ENCODE measurements at places on chromosomes 1 and 21.

- no peak for DNase-seq
These were observed 31.6 kb upstream of the CACNA1E start for GRCh38 chr1:181451661-181452230.

- no peak for DNase-seq
These were observed 34.6 kb upstream of the RRP15 start for GRCh38 chr1:218250492-218250891.

DNA sequence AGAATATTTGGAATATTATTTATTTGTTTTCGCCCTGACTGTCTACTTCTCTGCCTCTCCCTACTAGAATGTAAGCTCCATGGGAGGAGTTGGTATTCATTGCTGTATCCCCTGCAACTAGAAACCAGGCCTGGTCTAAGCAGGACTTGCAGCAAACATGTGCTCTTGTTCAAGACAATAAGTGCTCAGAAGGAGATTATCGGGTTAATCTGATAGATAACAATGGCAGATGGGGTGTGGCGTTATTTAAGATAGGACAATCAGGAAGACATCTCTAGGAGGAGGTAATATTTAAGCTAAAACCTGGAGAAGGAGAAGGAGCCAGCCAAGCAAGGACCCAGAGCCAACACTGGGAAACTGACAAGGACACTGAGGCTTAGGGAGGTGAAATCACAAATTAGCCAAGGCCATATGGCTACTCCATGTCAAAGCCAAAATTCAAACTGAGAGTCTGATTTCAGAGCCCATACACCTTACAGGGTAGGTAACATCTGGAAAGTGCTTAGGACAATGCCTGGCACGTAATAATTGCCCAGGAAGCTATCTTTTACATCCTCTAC is 41.5 kb downstream of the STYXL2 start:
- DNase-seq = no peak

DNA sequence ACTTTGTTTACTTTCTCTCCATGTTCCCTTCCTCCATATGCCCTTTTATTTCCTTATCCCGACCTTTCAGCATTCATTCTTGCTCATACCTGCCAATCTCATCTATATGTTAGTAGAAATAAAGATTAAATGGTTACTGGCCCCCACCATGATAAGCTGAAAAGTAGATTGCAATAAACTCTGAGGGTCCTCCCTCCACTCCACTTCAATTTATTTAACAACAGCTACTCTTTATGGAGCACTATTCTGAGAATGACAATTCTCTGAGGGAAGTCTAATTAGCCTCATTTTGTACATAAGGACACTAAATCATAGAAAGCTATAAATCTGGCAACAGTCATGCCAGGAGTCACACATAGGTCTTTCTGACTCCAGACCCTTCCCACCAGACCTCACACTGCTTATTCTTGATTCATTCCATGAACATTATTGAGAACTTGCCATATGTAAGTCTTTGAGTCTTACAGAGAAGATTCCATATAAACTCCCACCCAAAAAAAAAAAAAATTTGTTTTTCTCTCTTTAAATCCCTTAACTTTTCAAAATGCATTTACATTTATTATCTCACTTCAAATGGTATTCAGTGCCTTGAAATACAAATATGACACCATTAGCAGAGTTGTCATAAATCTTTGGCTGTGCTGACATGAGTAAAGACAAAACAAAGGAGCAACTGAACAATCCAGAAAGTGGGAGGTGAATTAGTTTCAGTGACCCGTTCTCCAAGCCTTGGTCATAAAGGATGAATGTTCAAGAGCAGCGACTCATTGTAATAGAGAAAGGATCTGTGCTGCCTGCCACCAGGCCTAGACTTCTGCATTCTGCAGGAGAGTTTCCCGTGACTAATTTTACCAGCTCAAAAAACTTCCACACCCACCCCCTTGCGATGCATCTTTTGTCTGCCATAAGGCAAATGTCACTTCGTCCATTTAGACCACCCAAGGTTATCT is 28.5 kb downstream of the PALMD start:
- no peak for DNase-seq

GRCh38 chr1:204760757-204761156 is 75.2 kb upstream of the LRRN2 start:
- no peak for DNase-seq

DNA sequence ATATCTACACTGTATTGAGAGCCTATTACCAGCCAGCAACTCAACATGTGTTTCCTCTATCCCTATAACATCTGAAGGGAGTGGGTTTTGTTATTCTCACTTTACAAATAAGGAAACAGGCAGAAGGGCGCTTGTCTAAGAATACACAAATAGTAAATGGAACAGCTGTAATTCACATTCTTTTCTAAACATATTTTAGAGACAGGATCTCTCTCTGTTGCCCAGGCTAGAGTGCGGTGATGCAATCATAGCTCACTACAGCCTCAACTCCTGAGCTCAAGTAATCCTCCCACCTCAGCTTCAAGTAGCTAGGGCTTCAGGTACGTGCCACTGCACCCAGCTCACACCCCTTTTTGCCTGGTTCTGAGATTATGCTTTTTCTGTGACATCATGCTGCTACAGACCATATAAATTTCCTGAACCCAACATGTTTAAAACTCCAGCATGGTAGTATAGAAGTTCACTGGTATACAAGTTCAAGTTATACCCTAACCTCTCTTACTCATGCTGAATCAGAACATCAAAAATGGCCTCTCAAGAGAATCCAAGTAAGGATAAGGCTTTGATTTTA is 8.6 kb upstream of the TACSTD2 start:
- no peak for DNase-seq

DNA sequence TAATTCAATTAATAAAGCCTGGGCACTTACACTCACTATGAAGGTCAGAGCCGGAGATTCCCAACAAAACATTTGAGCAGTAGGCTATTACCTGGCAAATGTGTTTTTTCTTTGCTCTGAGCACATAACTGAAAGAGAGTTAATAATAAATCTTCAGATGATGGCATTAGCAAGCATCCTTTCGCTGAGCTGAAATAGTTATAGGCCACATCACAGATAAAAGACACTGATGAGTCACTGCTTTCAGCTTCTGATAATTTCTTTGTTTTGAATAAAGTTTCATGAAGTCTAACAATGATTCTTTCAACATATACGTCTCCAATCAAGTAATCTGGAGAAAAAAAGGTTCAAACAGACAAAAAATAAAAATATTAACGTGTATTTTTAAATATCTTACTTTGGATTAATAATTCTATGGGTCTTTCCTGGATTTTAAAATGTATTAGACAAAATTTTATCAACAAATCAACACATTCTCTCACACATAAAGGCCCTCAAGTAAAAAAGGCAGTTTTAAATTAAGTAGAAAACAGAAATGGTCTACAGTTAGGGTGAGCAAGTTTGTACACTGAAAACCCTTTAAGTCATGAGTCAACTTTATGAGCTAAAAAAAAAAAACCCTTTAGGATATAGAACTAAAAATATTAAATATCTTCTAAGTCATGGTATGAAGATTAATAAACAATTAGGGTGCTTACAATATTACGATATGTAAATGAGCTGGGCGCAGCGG is 33.1 kb downstream of the LTN1 start:
- no peak for DNase-seq

DNA sequence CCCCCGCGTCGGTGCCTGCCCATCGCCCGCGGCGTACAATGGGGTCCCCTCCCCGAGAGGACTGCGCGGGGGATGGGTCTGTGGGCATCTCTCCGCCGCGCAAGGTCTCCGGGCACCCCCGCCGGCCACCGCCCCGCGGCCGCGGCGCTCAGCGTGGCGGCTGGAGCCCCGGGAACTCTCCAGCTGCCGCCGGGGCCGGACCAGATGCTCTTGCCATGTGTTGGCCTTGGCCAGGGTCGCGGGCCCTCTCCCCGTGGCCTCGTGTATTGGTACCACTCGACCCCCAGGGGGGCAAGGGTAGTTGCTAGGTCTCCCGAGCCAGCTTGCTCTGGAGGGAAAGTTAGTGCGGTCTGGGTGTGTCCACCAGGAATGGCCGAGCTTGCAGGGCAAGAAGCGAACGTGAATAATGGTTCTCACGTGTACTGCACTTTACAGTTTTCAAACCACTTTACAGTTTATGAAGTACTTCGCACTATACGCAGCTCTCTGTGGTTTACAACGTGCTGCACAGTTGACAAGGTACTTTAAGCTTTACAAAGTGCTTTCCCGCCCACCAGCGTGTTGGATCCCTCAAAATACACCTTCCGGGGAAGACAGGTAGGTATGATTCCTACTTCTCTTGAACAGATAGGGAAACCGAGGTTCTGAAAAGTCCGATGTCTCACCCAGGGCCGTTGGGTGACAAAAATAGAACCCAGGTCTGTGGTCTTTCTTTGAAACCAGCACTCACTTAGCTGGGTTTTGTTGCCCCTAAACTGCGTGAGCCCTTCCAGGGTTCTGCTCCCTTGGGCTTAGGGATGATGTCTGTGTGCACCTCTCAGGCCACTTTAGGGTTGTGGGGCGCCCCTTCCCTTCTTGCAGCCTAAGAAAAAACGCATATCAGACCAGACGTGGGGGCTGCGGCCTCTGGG is 1.2 kb downstream of the EPHB2 start:
- no peak for DNase-seq

- no peak for DNase-seq
These were observed 37.1 kb downstream of the ATF6 start for GRCh38 chr1:161803181-161803580.

- DNase-seq = no peak
These were observed 231.3 kb downstream of the SETD4 start for GRCh38 chr21:35829067-35829466.

GRCh38 chr1:8003438-8004112 is 22.5 kb downstream of the ERRFI1 start:
- DNase-seq = no peak

DNA sequence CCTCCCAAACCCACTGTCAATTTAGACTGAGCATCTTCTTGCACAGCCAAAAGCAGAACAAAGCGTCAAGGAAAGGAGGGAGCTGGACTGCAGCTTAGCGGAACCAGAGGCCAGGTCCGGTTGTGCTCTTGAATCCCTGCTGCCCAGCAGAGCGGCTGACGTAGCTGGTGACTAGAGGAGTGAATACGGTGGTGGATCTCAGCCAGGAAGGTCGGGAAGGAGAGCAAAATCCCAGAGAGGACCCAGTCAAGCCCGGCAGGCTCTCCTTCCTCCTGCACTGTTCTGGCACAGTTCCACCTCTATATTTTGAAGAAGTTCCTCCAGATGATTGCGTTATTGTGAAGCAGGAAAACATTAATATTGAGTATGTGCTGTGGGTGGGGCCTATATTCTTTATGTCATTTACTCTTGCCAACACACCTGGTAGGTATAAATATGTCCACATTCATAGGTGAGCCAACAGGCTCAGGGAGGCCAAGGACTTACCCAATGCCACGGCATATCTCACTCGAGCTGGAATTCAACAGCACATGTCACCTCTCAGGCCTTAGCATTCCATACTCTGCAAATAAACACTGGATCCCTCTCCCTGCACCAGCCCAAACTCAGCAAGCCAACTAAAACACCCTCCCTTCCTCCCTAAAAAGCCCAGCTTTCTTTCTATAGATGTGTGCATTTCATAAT is 23.6 kb upstream of the ABCB10 start:
- no peak for DNase-seq

GRCh38 chr1:225817611-225818061 is 7.7 kb downstream of the EPHX1 start:
- no peak for DNase-seq

DNA sequence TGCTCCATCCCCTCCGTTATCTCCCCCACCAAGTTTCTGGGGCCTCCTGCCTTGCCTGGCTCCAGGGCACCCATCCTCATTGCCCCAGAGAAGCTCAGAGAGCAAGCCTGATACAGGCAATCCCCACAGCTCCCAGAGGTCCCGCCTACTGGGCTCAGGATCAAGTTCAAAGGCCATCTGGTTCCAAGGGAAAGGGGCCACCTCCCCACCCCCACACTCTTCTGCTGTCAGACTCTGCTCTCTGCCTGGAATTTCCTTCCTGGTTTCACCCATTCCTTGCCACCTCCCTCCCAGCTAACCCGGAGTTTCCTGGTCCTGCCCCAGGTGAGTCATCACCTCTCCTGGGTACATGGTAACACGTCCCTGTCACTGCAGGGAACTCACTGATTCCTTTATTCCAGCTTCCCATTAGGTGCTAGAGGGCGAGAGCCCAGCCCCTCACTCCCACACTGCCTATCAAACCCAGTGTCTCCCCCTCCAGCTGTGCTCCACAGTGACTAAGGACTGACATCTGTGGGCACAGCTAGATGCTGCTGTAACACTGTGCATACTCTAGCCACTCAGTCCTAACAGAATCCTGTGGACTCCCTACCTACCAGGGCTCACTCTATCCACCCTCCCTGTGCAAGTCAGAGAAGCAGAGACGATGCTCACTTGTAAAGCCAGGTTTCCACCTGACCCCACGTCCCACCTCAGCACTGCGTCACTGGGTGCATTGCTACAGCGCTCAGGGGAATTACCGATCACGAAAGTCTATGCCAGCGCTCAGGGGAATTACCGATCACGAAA is 21.8 kb downstream of the RSPH1 start:
- DNase-seq = peak; percentile 51

DNA sequence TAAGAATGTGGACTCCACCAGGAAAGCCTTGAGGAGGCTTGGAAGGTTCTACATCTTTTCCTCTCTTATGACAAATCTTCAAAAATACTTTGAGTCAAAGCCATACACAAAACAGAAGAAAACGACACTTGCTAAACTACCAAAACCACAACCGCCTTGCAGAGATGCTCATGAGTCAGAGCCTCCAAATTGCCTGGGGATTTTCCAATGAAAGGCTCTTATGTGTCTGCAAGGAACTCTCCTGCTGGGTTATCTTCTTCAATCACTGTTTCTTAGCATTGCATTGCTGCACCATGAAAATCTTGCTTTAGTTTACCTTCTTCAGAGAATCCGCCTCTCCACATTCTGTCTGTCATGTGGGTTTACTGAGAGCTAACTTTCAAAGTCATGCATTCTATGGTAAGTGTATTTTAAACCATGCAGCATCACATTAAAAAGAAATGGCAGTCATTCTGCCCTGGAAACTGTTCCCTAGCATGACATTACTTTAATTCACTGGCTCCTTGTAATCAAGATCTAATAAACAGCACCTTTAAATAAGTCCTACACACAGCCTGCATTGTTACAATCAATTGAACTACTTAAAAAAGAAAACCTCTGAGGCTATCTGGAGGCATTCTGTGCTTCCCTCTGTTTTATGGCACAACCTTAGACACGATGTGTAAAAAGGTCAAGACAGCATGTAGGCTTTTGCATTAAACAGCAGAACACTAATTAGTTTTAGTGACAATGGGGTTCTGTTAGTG is 210.0 kb upstream of the FOXD3 start:
- DNase-seq = no peak

- DNase-seq = no peak
These were observed 933 bp downstream of the ANKRD34A start for GRCh38 chr1:145963265-145964019.

- peak; percentile 5 for DNase-seq
These were observed 54.0 kb downstream of the CLIC6 start for GRCh38 chr21:34722684-34723300.

- DNase-seq = no peak
These were observed 37.3 kb upstream of the ASB17 start for GRCh38 chr1:75969550-75969949.

- DNase-seq = peak; percentile 37
These were observed 114.2 kb downstream of the SLC16A1 start for GRCh38 chr1:112841825-112842224.

GRCh38 chr1:152858062-152858461 is 1.7 kb upstream of the LCE7A start:
- no peak for DNase-seq
